ENCODE measurements at places on chromosomes 12 and 14.

GRCh38 chr14:99785426-99785825 is 7.8 kb upstream of the EML1 start:
- no peak for DNase-seq

- DNase-seq, result no peak
Observed at GRCh38 chr12:77606348-77606747, 224.3 kb upstream of the NAV3 start.

DNA sequence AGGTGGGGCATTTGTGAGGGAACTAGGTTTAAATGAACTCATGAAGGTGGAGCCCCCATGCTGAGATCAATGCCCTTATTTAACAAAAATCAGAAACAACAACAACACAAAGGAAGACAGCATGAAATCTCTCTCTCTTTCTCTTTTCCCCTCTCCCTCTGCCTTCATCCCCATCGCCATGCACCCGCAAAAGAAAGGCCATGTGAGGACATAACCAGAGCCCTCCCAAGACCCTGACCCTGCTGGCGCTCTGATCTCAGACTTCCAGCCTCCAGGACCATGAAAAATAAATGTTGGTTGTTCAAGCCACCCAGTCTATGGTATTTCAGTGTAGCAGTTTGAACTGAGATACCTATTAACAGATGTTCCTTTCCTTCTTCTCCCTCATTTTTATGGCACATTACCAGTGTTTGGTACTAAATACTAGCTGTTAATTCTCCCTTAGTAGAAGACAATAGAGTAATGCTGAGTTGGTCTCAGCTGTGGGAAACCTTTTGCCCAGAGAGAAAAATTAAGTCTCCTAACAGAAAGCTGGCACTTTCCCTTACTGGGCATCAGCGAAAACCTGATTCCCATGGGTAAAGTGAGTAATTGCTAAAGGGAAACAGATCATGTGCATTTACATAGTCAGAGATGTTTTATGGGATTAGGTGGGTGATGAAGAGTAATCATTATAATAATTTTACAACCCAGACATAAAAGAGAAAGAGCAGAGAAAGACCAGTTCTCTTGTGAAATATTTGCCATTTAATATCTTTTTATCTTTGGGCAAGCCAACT is 264.0 kb upstream of the PLEKHG7 start:
- DNase-seq, result no peak

GRCh38 chr12:18383203-18383602 is 121.9 kb downstream of the PIK3C2G start:
- no peak for DNase-seq

GRCh38 chr14:24900269-24901100 is 149.5 kb downstream of the STXBP6 start:
- DNase-seq, result no peak
